ENCODE measurements at places on chromosomes 12 and 14.

GRCh38 chr12:53325511-53326061, 4.2 kb upstream of the AAAS start:
- peak; percentile 20 for DNase-seq

GRCh38 chr12:89192429-89192828, 159.9 kb downstream of the DUSP6 start:
- no peak for DNase-seq

GRCh38 chr12:124236625-124237031, 58.3 kb upstream of the RFLNA start:
- DNase-seq: no peak

DNA sequence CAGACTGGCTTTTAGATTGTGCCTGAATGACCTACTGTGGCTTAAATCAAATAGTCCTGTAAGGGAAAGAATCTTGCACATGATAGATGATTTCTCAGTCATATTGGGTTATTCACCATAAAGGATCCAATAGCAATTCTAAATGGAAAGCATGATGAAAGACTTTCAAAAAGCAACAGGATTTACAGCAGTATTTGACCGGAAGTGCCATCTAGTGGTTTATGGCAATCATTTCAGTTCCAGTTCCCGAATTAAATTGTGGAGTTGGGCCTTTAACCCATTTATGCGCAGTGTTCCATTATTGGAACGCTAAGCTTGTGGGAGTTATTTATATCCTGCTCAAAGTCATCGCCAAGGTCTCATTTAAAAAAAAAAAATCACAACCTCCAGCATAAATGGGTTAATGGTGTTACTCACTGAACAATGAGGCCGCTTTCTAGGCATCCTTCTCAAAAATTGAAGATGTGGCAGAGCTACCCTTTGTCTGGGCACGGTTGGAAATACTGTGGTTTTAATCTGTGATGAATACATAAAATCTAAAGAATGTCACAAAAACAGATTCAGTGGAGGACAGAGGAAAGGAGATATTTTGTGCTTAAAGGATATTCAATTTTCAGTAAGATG, 60.8 kb upstream of the REP15 start:
- DNase-seq: no peak

DNA sequence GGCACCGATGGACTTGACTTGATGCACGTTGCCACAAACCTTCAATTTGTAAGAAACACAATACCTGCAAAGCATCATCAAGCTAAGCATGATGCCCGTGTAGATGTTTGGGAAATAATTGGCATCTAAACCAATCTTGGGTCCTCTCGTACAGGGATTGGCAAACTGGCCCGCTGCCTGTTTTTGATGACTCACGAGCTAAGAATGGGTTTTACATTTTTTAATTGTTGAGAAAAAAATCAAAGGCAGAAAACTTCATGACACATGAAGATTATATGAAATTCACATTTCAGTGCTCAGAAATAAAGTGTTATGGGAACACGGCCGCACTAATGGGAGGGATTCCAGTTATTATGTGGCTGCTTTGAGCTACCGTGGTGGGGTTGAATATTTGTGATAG, 10.9 kb downstream of the MTA1 start:
- DNase-seq: no peak

DNA sequence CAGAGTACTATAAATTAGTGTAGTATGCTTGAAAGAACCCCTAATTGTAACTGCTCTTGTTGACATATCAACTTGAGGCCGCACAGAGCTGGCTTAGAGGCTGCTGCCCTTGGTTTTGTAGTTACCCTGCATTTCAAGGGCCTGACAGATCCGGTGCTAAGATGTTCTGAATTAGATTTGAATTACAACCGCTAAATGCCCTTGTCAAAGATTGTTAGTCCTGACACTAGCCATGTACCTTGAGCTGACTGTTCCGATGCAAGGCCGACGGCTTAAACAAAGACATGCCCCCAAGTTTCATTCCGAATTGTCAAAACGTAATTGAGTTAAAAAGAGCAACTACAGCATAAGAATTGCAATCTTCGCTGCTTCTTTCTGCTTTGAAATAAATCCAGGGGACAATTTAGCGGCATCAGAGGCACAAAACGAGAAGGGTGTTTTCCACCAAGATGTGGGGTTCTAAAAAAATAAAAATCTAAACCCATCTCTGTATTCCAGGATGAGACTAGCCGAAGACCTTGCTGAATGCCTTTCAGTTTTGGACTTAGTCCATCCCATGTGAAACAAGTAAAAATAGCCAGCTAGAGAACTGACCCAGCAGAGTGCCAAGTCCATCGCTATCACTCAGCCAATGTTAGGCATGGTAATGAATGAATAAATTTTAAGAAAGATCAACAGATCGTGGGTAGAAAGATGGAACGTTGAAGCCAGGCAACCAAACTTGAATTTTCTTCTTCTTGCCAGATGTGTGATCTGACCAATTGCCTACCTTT, 148.7 kb downstream of the DICER1 start:
- no peak for DNase-seq

- no peak for DNase-seq
Observed at GRCh38 chr12:52614381-52615207, 3.8 kb downstream of the KRT73 start.

- DNase-seq: no peak
Observed at GRCh38 chr14:67580336-67581171, 19.5 kb downstream of the PIGH start.

DNA sequence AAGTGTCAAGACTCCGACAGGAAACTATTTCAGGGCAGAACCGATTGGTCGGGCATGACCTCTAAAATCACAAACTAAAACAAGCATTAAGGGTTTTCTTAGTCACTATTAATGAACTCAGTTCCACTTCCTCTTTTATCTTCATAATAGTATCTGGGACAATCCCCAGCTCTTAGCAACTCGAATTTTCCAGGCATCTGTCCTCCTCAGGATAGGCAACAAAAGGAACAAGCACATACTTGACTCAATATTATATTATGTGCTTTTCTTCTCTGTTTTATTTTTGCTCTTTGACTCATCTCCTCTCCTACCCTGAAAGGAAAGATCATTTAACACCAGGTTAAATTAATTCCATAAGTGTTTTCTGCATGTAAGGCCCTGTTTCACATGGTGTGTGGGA, 638.3 kb upstream of the TBX3 start:
- no peak for DNase-seq

- DNase-seq: no peak
Observed at GRCh38 chr14:73591690-73592449, at the start of gene ACOT4. Gene ACOT4, plus strand, starts transcription at chr14:73591873. Its CDS starts 87 bp downstream, at chr14:73591960.

DNA sequence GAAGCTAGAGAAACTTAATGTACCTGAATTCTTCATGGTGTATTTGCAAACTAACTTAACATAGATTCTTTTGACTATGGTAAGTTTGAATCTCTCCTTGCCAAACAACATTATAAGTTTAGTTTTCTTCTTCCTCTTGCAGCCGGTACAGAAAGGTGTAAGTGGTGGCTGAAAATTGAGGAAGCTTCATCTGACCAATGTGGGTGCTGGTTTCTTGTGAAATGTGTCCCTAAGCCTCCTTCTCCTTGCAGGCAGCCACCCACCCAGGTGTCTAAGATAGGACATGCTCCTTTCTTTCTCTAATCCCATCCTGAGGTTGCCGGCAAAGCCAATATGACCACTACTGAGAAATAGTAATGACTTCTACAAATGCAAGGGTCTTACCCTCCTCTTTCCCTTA, 20.6 kb downstream of the GSG1 start:
- no peak for DNase-seq

GRCh38 chr14:93051600-93052546, 63.9 kb downstream of the ITPK1 start:
- no peak for DNase-seq

GRCh38 chr12:96879301-96879700, 27.8 kb upstream of the NEDD1 start:
- DNase-seq: no peak

GRCh38 chr14:103361867-103362266, 23.3 kb upstream of the MARK3 start:
- DNase-seq: no peak

DNA sequence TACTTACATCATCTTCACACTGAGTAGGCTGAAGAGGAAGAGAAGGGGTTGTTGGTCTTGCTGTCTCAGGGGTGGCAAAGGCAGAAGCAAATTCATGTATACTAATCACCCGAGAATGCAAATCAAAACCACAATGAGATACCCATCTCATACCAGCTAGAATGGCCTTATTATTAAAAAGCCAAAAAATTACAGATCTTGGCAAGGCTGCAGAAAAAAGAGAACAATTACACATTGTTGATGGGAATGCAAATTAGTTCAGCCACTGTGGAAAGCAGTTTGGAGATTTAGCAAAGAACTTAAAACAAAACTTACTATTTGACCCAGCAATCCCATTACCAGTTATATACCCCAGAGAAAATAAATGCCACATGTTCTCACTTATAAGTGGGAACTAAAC, 154.9 kb downstream of the SEC23A start:
- DNase-seq: no peak

DNA sequence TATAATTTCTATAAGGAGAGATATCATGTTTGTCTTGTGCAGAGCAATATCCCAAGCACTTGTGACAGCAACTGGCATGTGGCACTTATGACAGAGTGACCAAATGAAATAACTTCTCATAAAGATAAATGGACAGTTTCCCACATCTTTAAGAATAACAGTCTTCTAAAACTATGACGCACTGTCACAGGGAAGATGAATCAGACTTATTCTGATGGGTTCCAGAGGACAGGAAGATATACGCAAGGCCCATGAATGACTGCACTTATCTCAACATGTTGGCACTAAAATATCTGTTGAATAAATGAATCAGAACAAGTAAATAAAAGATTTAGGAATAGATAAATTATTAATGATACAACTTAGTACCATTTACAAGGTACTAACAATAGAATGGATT, 465.8 kb upstream of the SYT1 start:
- DNase-seq: no peak

- peak; percentile 31 for DNase-seq
Observed at GRCh38 chr14:59020382-59020781, 168.1 kb upstream of the DAAM1 start.

- DNase-seq: no peak
Observed at GRCh38 chr12:47004634-47005033, 74.8 kb upstream of the PCED1B start.

GRCh38 chr12:9124383-9125031, 8.8 kb upstream of the A2M start:
- no peak for DNase-seq

GRCh38 chr12:107513184-107513583, 172.4 kb upstream of the PWP1 start:
- no peak for DNase-seq

GRCh38 chr12:16347391-16348298, at the start of gene MGST1:
Gene MGST1, plus strand, starts transcription at chr12:16347645. Its CDS starts 6,608 bp downstream, at chr12:16354253.
- DNase-seq: peak; percentile 48

DNA sequence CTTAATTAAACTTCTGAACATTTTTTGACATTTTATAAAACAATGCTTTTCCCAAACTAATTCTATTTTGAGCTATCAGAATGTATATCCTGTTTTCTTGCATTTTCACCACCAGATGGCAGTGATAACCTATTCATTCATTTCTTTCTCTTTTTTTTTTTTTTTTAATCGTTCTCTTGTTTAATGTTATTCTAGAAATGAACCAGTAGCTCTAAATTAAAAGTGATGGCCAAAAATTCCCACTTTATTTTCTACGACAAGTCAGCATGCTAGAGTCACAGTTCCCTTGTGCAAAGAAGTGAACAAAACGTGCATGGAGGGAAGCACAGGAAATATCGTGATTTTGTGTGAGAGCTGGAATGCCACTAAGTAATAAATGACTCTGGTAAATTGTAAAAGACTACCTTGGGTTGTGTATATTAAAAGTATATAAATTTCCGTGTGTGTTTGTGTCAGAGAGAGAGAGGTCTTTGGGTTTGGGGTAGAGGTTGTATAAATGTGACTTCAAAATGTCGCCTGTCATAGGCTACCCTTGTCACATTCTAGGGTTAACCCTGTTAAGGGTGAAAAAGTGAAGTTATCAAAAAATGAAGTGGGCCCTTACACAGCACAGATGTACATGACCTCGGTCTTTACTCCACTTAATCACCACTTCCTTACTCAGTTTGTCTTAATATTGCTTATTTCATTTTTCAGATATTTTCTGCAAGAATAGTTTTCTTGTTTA, 40.4 kb upstream of the LDHB start:
- DNase-seq: no peak

GRCh38 chr12:94203796-94204195, 55.4 kb downstream of the PLXNC1 start:
- no peak for DNase-seq

DNA sequence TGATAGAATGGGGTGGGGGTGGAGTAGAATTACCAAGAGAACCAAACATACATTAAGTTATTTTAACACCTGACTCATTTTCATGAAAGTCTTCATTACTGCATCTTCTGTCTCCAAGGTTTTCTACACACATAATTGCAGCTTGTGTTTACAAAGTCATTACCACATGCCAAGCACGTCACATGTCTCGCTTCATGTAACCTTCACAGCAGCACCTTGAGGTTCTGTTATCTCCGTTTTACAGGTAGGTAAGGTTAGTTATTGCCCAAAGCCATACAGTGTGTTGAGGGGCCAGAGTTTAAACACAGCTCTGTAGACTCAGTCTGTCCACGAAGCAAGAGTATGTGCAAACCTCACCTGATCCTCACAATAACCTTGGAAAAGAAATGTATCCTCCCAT, 64.3 kb upstream of the RBM19 start:
- DNase-seq: no peak

GRCh38 chr14:101404426-101405170, 156.7 kb upstream of the DIO3 start:
- DNase-seq: no peak

- no peak for DNase-seq
Observed at GRCh38 chr12:79841878-79842265, 93.0 kb downstream of the PPP1R12A start.

DNA sequence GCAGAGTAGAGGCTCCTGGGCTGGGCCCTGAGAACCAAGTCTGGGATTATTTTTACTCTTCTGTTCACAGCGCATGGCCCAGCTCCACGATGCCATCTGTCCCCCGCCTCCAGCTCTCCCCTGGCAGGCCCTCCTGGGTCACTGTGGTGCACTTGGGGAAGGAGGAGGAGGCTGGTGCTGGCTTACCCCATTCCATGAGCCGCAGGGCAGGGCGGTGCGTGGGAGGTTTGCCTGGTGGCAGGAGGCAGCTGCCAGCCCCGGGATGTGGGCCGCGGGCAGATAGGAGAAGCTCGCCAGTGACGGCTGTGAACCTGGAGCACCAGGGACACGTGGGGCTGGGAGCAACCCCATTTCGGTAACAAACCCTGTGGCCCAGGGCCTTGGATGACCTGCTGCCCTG, 23.2 kb downstream of the TEAD4 start:
- no peak for DNase-seq

DNA sequence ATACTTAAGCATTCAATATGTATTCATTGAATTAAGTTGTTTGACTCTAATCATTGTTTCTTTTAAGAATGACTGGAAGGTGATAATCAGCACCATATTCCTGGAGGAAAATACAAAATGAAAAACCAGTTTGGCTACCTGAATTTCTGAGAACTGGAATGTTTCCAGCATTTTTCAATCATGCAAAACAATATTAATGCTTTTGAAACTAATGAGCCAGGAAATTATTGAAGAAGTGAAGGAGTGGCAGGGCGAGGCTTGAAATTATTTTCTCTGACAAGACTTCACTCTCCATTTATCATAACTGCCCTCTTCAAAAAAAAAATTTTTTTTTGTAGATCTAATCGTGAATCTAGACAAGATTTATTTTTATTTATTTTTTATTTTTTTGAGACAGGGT, 19.0 kb downstream of the TMEM19 start:
- DNase-seq: no peak

Data from tibial nerve (tissue), 4 donors.